HT-29 (cell line): ENCODE measurements at places on chromosomes 2 and 18. TPM values are rescaled to one million over a fixed set of nuclear protein-coding genes. Genes with fewer than 3 reads are reported as not detected.

DNA sequence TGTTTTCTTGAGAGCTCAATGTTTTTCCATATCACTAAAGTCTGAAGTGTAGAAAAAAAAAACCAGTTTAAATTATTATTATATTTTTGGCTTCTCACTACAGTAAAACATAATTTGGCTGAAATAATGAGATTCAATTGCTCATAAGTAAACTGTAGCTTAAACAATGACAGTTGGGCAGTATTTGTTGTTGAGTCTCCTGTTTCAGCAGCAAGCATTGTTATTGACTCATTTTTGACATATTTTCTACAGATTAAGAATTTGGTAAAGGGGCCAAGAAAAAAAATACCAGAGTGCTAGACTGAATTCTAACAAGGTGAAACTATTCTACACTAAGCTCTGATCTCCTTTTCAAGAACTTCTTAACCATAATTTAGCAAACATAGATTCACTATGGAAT is 2070.4 kb upstream of the CELF4 start:
- DNase-seq, result no peak

DNA sequence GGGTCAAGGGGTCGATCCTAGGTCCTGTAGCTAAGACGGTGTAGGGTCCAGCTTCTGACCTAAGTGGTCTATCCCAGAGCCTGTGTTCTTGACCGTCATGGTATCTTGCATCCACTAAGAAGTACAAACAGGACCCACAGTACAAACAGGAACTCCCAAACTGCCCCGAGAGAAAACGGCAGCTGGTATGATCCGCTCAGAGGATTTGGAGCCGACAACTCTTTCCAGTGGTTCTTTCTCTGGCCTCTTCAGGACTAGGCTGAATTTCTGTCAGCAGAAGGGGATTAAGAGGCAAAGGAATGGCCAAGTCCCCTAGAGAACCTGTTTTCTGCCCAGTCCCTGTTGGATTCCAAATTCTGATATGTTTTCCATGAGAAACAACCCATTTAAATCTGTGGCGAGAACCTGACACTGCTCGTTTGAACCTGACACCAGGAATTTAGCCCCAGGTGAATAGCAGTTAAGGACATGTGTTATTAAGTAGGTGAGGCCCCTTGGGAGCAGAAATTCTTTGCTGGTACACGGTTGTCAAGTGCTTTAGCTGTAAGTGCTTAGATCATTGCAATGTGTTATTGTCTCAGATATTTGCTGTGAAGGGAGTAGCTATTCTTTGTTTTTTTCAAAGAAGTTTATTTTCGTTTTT is 50.5 kb upstream of the TXNDC2 start:
- no peak for DNase-seq

Gene ALPP
- total RNA-seq, result 0.29 and 1.1 TPM in 2 replicates

Gene SPDYA
- 0.46 and 1.1 TPM in 2 replicates for total RNA-seq
